ENCODE measurements at places on chromosomes 3 and 15.

DNA sequence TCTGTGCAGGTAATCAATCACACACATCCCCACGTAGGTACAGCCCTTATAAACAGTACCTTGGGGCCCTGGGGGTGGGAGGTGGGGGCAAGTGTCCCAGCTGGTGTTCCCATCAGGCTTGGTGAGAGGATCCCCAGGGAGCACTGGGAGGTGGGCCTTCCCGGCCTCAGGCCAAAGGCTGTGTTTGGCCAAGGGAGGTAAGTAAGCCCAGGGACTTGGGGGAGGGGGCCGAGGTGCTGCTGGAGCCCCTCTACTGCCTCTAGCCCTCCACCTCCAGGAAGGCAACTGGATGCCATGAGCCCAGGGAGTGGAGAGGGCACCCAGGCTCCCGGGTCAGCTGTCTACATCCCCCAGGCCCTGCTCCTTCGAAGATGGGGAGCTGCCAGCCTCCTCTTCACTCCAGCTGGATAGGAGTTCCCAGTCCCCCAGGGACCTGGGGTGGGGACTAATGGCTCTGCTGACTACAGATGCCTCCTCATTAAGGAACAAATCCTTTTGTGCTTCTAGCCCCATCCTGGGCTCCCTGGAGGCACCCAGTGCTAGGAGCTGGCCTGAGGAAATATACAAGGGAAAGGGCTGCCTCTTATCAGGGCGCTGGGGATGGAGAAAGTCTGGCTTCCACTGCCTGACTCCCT lies 33.1 kb downstream of the RNU5B-1 start:
- no peak for DNase-seq

DNA sequence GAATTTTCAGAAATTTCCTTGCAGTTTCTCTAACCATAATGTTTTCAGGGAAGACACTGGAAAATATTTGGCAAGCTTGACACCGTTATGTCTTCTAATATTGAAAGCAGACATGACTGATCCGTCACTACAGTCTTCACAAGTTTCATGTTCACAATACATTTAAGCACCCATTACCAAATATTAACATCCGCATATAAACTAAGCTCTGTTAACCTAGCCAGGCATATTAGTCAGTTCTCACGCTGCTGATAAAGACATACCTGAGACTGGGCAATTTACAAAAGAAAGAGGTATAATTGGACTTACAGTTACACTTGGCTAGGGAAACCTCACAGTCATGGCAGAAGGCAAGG lies 162.7 kb upstream of the LYSMD4 start:
- no peak for DNase-seq

GRCh38 chr3:20060974-20061685 lies 20.9 kb downstream of the KAT2B start:
- no peak for DNase-seq

GRCh38 chr3:172355836-172356235 lies 92.4 kb downstream of the GHSR start:
- no peak for DNase-seq

DNA sequence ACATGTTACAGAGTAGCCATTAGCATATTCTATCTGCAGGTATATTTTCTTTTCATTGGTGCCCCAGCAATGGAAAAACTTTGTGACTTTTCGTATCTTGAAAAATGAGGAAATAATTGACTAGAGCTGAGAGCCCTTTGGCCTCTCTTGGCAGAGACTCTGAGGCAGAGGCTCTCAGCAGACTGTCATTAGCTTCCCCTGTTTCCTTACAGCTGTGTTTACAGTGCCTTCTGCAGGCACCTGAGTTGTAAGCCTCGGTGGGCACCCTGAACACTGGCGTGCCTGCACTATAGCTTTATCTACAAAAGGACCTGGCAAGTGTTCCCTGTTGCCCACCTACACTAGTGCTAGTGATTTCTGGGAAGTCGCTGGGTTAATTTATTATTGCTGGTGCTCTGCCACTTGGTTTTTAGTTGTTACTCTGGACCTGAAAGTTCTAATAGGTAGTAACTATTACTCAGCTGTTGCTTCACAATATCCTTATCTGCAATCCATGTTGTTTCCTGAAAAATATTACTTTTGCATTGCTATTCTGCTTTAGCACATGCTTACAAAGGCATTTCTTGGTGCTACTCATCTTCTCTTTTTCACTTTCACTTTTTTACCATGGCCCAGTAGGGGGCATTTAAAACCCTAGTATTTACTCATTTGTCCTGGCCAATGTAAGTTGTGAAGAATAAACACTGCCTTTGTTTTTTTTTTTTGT lies 7.8 kb upstream of the GPR171 start:
- no peak for DNase-seq

All from activated CD8-positive, alpha-beta memory T cell treated with anti-CD3 and anti-CD28 coated beads, Interleukin-2, amount 50 U/mL, for 48 hours (primary cell).